Suppressor macrophage (primary cell): ENCODE measurements at places on chromosomes 1 and 21.

- DNase-seq, result no peak
Observed at GRCh38 chr1:33429856-33430691, 821 bp downstream of the PHC2 start.

GRCh38 chr1:236395947-236396664 lies 2.0 kb downstream of the EDARADD start:
- DNase-seq, result no peak

GRCh38 chr1:39105061-39105840 lies 79.1 kb downstream of the NDUFS5 start:
- peak; percentile 78 for DNase-seq

GRCh38 chr21:17003763-17004373 lies 509.0 kb upstream of the CXADR start:
- DNase-seq, result no peak

- DNase-seq, result no peak
Observed at GRCh38 chr1:182685215-182685614, 828 bp upstream of the RGS8 start.

DNA sequence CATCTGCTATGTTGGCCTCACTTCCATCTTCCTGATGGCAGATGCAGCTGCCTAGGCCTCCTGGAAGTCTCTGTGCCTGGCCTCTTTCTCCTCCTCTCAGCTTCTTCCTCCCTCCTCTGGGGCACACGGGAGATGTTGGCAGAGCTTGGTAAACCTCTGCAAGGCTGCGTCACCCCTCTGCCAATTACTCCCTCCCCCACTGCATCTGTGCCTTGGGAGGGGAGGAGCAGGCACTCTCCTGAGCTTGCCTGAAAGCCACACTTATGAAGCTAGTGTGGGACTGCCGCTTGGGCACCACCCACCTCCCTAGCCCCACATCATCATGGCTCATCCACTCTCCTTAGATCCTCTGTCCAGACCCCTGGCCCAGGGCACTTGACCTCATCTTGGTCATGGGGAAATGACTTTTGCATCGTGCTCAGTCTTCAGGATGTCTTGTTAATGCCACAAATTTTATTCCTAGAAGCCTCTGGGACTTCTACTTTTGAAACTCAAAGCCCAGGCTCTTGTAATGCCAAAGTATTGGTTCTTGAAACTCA lies 7.3 kb upstream of the TMEM51 start:
- peak; percentile 38 for DNase-seq

GRCh38 chr1:39379187-39379586 lies 112.2 kb upstream of the BMP8A start:
- no peak for DNase-seq

DNA sequence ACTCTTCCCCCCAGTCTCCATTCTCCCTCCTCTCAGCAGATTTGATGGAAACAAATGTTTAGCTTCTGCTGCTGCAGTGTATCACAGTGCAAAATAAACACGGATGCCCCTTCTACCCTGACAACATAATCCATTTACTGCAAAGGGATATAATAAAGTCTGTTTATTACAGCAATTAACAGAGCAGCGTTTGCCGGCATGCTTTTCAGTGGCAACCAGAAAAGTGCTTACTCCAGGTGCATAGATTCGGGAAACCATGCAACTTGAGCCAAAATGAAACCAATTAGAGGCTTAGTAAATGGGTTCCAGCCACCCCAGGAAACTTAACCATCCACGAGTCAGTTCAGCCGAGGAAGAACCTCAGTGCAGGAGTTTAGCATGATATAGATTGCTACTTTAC lies 12.9 kb upstream of the LEMD1 start:
- DNase-seq, result no peak

DNA sequence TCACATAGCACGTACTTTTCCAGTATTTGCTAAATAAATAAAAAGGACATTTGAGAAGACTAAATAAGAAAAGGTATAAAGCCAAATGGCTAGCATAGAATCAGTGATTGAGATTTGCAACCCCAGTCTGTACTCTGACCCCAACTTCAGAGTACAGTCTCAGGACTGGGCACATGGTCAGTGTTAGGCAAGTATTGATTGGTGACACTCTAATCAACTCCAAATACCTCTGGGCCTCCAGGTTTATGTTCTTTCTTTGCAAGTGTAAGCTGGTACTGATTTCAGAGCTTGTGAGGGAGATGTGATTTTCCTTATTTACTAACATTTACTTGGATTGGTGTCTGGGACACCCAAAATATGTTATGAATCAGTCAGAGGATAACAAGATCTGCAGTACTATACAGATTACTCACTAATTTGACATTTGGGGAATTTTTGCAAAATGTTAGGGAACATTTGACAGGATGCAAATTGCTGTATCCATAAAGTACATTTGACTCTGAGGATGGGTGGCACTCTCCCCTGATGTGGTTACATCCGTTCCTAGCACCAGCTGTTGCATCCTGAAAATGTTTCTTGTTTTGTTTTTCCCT lies 34.2 kb downstream of the LMO4 start:
- no peak for DNase-seq

DNA sequence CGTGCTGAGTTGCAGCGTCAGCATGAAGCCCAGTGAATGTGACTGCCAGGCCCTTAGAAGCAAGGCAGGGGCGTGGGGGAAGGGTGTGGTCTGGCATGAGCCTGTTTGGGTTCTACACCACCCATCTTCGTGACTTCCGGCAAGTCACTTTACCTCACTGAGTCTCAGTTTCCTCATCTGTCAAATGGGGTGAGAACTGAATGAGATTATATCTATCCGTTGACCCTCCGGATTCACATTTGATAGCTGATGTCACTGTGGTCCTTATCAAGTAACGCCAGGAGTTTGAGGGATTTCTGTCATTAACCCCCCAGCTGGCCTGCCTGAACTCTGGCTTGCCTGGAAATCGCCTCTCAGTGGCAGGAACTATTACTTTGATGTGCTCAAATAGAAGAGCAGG lies 15.6 kb downstream of the MRPL37 start:
- no peak for DNase-seq

DNA sequence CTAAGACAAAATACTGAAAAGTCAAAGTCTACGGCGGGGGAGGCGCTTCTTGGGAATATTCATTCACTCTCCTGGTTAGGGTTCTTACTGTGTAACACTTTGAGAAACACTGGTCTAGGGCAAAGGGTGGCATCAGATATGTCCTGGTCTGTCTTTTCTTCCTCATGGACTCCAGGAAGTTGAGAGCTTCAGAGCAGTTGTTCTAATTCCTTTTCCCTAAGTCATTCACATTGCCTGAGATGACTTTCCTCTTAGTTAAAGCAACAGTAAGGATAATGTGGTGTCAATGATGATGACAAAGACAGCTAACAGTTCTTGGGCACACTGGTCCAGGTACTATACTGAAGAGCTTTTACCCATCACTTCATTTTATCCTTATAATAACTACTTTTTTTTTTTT lies 27.0 kb downstream of the FGGY start:
- no peak for DNase-seq

- no peak for DNase-seq
Observed at GRCh38 chr1:89919174-89919573, 75.7 kb upstream of the ZNF326 start.

DNA sequence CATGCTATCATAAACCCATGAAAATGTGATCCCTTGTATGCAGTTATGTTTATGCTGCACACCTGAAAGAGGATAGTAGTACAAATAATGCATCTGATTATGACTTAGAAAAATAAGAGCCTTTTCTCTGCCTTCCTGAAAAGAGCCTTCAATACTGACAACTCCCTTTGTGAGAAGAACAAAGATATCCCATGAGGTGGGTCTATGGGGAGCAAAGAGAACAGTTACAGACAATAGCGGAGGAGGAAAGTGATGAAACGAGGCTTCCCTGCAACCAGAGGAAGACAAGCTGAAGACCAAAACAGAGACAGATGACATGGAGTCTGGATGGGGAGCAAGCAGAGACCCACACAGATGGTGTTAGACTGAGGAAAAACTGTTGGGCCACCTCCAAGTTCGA lies 598.3 kb upstream of the PLXNA2 start:
- DNase-seq, result no peak

- DNase-seq, result no peak
Observed at GRCh38 chr21:41141031-41141457, 26.9 kb upstream of the BACE2 start.

DNA sequence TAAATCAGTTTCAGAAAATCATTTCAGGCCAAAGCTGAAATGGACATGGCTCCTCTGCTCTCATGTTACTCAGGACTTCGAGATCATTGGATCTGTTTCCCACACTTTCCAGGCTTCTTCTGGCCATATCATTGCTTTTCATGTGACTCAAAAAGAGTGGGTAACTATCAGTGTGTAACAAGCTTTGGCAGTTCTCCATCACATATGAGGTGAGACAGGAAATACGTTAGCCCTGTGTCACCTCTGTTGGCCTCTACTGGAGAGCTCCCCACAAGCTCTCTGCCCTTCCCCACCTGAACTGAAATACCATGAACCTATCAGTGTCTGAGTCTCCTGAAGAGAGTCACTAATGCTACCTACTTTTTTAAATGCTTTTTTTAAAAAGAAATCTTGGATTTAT lies 128.2 kb downstream of the LBR start:
- DNase-seq, result no peak

GRCh38 chr1:233025157-233025556 lies 74.7 kb downstream of the NTPCR start:
- peak; percentile 34 for DNase-seq

GRCh38 chr1:201420608-201421002 lies 925 bp downstream of the TNNI1 start:
- DNase-seq, result no peak

DNA sequence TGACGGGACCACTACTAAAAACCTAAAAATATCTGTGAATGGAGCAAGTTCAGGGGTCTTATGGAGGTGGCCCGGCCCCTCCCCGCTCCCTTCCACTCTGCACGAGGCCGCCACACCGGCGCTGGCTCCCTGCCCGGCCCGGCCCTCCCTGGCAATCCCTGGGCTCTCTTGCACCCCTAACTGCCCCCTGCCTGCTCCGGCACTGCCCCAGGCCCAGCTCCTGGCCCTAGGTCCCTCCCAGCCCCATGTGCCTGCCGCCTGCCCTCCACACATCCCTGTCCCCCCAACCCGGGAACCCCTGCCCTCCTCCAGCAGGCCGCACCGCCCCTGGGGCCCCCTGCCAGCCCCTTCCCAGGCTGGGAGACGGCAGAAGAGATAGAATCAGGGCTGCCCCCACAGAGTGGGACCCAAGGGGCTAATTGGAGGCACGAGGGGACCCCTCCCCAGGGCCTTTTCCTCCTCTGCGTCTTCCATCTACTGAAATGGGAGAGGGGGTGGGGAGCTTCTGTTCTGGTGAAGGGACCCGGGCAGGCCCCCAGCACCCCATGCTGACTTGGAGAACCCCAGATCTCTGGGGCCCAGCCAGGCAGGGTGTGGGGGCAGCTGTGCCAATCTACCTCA lies 9.3 kb upstream of the CTRC start:
- no peak for DNase-seq

GRCh38 chr1:174988539-174988938 lies 11.2 kb upstream of the CACYBP start:
- DNase-seq, result no peak

DNA sequence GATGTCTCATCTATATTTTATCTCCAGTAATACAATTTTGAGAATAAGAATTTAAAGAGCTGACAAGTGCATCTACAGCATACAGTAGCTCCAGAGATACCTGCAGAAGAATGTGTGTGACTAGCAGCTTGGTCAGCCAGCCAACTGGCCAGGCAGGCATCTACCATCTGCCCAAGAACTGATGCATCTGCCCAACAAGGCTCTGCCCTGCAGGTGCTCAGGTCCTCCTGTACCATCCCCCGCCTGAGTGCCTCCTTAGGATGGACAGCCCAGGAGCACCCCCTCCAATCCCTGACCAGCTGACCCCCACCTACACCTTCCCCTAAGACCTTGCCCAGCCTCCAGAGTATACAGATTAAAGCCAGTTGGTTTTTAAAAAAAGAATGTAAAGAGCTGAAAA lies 30.3 kb downstream of the TMEM69 start:
- no peak for DNase-seq

- no peak for DNase-seq
Observed at GRCh38 chr1:20029178-20029912, 40.6 kb upstream of the PLA2G5 start.

- DNase-seq, result no peak
Observed at GRCh38 chr21:46180778-46181391, 3.4 kb downstream of the SPATC1L start.

- no peak for DNase-seq
Observed at GRCh38 chr1:224459966-224460365, 25.4 kb upstream of the WDR26 start.

GRCh38 chr1:61825393-61825792 lies 83.1 kb downstream of the PATJ start:
- no peak for DNase-seq

GRCh38 chr1:221747839-221748238 lies 6.0 kb upstream of the DUSP10 start:
- DNase-seq, result no peak

DNA sequence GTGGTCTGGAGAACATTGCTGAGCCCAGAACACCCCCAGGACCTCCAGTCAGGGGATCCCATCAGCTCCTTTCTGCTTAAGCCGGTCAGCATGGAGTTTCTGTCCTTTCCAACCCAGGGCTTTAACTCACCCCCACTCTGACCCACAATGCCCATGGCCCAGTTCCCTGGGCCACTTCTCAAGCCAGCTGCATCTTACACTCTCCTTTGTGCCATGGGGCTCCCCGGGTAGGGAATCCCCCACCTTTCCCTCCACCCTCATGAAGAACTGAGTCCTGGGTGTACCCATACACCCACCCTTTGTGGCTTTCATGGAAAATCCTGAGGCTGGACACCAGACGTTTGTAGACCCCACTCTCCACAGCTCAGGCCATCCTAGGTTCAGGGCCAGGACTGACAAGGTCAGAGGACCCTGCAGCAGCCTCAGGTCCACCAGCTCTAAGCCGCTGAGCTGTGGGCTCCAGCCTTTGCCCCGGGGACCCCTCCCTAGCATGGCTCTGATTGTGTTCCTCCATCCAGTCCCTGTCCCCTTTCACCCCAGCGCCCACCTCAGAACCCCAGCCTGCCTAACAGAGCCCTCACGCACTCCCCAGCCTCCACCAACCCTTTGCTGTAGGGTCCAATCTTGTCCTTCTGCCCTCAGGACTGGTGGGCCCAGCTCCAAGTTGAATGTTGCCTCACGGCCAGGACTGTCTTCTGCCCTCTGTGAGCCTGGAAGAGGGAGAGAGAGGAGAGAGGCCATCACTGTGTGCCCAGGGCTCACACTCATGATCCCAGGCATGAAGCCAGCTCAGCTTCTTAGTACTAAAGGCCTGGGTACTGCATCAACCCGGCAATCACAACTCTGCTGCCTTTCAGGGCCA lies 394.8 kb downstream of the MATN1 start:
- no peak for DNase-seq

DNA sequence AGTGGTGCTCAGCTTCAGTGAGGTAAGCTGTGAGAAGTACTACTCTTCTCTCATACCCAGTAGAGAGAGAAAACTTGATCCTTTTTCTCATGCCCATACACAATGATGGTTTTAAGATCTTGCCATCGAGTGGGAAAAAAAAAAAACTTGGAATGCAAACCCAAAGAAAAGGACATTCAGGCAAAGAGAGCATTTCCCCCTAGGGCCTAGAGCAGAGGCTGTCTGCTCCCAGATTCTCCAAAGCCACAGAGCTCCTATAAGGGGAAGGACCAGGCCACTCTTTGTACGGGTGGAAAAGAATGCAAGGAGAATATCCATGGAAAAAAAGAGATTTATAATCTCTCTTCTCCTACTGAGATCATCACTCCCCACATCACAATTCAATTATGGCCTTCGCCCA lies 34.9 kb downstream of the MROH9 start:
- no peak for DNase-seq
